ENCODE measurements at places on chromosomes 13 and 19.

DNA sequence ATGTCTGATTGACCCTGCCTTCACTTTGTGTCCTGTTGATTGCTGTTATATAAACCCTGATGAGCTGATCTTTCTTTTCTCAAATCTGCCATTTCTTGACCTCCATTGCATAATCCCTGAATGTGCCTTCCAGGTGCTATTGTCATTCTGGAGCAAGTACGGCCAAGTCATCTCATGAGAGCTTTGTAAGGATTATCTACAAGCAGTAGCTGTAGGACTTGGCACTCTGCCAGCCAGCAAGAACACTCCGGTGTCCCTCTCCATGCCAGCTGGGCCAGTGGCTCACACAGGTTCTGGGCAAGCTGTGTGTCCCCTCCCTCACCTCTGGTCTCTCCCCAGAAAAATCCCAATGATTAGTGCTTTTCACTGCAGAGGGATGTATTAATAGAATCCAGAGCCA is 348.1 kb downstream of the FOXO1 start:
- DNase-seq, result no peak

GRCh38 chr13:19852766-19853165 is 10.7 kb downstream of the ZMYM5 start:
- DNase-seq, result no peak

- DNase-seq, result no peak
Observed at GRCh38 chr19:38721496-38721895, 22.8 kb downstream of the CAPN12 start.

DNA sequence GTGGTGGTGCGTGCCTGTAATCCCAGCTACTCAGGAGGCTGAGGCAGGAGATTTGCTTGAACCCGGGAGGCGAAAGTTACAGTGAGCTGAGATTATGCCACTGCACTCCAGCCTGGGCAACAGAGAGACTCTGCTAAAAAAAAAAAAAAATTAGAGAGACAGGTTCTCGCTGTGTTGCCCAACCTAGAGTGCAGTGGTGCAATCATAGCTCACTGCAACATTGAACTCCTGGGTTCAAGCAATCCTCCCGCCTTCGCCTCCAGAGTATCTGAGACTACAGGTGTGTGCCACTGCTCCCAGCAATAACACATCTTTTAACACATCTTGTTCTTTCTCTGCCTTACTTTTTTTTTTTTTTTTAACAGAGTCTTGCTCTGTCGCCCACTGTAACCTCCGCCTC is 32.7 kb downstream of the CLEC17A start:
- no peak for DNase-seq

DNA sequence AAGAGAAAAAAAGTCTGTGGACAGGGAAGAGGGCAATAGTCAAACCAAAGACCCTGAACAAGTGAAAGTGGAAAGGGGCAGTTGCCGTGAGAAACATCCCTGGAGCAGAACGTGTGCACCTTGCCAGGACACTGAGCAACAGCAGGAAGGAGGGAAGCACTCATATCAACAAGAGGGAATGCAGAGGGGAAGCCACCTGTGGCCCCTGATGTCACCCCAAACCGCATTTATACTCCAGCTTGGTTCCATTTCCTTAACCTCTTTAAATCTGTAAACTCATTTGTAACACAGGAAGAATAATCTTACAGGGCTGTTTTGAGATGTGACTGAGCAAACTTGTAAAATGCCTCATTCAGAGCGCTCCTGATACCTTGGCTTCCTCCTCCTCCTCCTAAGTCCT is 698.8 kb downstream of the DIAPH3 start:
- no peak for DNase-seq

DNA sequence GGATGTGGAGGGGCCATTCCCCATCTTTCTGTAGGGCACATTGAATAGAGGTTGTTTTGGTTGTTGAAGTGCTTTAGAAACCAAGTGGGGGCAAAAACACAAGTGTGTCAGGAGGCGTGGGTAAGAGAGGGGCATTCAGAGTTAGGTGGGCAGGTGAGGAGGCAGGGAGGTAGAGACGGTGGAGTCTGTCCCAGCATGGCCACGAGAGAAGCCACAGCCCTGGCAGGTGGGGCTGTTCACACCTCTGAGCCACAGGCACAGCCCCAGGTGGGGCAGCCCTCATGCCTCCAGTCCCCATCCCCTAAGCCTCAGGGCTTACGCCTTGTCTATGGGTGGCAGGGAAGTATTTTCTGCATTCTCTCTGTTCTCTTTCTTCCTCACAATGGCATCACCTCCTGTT is 43.7 kb downstream of the KCTD15 start:
- no peak for DNase-seq

GRCh38 chr19:16342002-16342715 is 17.5 kb downstream of the KLF2 start:
- no peak for DNase-seq

DNA sequence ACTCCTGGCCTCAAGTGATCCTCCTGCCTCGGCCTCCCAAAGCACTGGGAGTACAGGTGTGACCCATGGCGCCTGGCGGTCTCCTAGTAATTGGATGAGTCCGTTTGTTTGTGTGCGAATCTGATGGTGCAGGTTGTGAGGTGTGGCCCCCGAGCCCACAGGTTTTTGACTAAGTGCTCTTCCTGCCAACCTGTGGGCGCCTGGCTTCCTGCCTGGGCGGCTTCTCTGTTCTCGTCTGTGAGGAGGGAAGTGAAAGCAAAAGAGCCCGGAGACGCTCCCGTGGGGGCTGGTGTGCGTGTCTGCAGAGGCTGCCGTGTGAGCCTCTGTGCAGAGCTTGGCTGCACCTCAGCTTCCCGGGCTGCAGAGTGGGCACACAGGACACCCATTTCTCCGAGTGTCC is 10.0 kb downstream of the ARHGAP45 start:
- peak; percentile 91 for DNase-seq

GRCh38 chr19:50933640-50934039 is 19.2 kb downstream of the KLK5 start:
- DNase-seq, result no peak

DNA sequence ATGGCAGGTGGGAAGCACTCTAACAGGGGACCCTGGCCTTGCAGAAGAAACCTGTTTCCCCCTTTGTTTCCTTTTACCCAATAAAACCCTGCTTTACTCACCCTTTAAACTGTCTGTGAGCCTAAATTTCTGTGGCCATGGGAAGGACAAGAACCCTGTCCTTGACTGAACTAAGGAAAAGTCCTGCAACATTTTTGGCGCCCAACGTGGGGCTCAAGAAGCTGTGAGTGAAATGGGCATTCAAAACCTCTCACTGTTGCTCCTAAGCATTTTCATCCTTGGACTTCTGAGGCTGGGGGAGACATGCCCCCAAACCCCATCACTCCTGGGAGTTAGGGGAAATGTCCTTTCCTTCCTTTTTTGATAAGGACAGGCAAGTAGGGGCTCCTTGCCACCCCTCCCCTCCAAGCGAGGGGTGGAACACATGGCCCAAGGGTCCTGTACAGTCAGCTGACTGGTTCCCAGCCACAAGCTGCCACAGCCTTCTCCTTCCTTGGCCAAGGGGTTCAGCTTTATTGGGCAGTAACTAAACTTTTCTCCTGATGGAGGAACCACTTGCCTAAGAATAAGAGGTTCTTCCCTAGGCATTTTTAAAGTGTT is 381.6 kb downstream of the KLF5 start:
- DNase-seq, result no peak

DNA sequence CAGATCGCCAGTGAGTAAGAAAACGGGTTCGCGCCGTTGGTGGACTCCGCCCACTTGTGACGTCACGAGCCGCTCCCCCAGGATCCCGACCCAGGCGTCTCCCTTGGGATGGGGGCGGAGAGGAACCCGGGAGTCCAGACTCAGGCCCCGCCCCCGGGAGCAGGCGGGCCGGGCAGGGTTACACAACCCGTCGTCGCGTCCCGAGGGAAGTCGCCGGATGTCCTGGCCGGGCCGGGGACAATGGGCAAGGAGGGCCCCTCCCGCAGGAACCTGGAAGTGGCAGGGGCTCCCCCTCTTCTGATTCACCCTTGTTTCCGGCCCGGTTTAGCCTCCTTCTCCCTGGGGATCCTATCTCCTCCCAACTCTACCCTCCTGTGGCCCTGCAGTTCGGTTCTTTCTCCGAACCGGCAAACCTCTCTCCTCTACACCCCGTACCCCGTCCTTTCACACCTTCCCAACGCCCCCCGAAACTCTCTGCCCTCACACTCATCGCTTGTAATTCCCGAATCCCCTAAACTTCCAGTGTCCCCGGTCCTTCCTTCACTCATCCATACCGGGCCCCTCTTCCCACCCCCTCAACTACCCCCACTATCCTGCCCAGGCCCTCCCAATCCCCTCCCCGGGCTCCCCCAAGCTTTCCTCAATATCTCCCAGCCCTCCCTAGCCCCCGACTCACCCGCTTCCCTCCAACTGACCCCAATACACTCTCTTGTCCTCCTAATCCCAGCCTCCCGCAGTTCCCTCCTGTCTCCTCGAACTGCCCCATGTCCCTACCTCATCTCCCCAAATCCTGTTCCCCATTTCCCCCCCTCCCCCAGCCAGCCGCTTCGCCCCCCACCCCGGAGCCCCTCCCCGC is 20.0 kb upstream of the ERCC1 start:
- DNase-seq, result peak; percentile 31

- no peak for DNase-seq
Observed at GRCh38 chr13:93283255-93283654, 56.6 kb downstream of the GPC6 start.

DNA sequence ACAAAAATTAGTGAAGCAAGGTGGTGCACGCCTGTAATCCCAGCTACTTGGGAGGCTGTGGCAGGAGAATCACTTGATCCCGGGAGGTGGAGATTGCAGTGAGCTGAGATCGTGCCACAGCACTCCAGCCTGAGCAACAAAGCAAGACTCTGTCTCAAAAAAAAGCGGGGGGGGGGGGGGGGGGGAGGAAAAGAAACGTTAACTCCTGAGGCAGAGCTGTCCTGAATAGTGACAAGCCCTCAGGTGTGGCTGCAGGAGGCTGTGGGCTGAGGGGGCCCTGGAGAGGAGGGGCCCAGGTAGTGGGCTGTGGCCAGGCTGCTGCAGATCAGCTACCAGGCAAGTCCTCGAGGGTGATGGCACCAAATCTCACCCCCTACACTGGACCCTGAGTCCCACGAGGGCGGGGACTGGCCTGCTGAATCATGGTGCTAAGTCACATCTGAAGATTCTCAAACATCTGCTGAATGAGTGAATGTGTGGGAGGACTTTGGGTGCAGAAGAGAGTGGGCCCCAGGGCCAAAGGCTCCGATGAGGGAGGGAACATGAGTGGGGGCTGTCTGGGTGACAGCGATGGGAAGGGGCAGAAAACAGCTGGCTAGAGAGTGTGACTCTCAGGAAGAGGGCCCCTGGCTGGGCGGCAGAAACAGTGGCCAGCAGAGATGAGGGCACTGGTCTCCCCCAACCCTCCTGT is 24.6 kb upstream of the ATP1A3 start:
- no peak for DNase-seq

- no peak for DNase-seq
Observed at GRCh38 chr13:86383561-86383960, 584.3 kb upstream of the SLITRK6 start.

DNA sequence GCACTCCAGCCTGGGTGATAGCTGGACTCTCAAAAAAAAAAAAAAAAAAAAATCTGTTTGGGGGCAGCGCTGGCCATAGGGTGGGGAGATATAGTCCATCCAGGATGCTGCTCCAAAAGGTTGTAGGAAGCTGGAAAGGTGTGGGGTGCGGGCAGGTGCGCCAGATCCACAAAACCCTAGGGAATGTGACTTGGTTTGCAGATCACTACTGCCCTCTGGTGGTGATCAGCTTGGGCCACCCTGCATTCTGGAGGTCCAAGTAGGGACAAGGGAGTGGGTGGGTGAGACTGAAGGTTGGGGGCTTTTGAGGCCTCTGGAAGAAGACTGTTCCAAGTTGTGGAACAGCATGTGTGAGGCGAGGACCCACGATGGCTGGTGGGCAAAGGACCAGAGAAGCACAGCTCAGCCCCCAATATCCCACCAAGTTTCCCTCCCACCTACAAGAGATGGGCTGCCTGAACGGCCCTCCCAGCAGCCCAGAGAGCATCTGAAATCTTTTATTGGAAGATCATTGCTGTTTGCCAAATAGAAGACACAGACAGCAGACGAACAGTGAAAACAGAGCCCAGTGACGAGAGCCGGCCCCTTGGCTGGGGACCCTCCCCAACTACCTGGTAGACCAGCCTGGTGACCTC is 10.4 kb upstream of the TYK2 start:
- DNase-seq, result peak; percentile 58

DNA sequence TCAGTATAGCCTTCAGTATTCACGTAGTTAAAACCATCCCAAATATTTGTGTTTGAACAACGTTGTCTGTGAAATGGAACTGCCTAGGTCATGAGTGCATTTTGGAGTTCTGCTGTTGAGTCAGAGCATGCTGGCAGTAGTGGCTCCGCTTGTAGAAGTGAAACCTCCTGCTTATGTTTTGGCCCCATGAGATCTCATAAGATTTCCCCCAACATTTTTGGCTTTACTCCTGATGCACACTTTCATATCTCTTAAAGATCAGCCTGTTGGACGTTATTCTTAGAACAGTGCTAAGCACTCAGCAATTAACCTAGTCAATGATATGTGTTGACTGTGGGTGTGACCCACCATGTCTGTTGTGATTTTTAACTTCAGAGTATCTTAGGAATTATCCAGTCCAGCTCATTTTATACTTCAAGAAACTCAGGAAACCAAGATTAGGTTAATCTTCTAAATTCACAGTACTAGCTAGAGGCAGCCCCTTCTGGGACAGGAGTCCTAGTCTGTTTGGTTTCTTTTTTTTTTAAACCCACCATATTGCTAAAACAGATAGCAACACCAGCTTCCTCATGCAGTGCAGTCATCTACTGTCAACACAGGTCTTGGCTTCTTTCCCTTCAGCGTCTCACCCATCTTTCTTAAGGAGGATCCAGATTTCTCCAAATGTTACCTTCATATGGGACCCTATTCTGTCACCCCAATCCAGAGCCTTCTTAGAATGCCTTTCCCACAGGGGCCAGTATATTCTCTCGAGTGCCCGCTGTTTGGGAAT is 26.2 kb downstream of the RAP2A start:
- no peak for DNase-seq

DNA sequence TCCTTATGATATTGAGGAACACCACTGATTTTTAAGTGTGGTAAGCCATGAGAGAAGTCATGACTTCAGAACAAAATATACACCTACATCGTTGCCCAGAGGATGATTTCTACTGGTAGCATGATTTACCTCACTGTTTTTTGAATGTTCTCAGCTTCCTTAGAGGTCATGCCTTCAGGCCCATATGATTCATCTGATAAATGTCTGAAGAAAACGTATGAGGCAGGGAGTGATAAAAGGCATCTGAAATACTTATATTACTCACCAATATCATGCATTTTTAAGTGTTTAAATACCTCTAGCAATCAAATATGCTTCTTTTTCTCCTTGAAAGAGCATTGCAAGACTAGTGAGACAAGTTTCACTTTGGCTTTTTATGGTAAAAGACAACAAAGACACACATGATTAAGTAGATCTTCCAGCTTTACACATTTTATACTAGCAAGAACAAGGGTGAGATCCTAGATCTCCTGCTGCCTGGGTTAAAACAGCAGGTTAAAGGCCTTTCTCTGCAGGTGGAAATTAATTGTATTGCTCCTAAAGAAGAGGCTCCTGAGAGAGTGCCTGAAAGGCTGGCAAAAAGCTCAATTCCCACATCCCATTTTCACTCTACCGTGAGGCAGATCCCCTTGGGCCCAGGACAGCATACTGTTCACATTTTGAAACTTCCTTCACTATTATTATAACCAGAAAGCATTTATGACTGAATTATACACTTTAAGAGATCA is 432.4 kb downstream of the SLITRK1 start:
- no peak for DNase-seq

- DNase-seq, result no peak
Observed at GRCh38 chr19:46493236-46494145, 2.2 kb downstream of the PNMA8B start.

Measured in effector CD4-positive, alpha-beta T cell (primary cell).